ELF-1 (cell line): ENCODE measurements at places on chromosomes 4 and X.

DNA sequence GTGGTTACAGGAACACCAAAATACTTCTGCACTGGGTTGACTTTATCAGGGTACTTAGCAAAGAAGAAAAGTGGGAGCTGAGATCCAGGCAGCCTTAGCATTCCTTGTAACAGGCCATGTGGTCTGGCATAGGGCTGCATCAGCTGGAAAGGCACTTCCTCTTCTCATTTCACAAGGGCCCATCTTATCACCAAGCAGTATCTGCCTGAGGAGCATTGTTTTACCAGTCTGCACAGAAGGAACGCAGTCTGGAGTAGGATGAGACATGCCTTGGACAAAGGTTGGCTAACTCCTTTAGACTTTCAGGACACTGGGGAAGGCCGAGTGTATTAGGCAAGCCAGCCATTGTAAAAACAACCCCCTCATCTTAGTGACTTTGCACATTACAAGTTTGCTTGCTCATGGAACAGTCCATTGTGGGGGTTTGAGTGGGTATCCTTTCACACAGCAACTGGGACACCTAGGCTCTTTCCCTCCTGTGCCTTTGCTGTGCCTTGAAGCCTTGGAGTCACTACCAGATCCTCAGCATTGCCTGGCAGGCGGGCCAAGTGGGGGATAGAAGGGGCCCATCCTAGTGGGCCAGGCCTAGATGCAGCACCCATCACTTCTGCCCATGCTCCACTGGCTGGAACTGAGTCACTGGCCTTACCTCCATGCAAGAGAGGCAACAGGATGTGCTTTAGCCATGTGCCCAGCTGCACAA, 4.6 kb downstream of the SUV39H1 start:
- DNase-seq: no peak

DNA sequence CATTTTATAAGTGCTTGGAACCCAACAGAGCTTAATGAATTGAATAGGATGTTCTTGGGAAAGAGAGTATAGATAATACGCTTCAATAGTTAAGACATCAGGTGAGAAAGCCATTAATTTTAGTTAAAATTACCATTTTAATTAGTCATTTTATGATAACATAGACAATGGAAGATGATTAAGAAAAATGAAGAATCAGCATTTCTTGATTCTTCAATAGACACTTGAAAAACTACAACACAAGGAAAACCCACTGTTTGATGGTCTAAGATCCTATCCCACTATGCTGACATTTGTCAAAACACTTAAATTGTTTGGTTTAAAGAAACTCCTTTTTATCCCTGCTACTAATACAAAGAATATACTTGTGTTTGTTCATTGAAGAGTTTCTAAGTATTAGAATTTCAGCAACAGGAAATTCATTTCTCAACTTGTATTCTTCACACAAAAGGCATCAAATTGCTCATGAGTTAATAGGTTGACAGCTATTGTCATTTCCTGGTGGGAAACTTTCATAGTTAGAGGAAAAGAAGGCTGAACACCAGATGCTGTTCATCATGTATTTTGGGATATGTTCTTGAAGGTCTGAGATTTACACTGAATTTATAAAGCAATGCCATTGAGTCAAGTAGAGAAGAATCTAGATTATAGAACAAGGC, 9.6 kb upstream of the CXCL2 start:
- DNase-seq: no peak

DNA sequence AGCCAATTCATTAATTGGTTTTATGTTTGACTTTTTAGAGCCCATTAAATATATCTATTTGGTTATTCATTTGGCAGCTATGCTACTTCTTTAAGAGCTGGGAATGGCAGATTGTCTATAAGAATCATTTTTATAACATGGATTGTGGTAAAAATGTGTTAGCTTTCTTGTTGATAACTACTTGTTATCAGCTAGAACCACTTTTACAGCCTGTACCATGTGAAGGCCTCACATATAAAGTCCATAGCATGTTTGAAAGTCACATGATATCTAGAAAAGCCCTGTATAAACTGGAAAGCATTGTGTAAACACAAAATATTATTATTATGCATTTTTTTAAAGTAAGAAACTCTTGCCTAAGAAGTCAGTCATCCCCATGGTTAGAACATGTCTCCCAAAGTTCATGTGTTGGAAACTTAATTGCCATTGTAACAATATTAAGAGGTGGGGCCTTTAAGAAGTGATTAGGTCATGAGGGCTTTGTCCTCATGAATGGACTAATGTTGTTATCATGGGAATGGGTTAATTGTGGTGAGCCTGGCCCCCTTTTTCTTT, 110.9 kb upstream of the BMP2K start:
- DNase-seq: no peak

DNA sequence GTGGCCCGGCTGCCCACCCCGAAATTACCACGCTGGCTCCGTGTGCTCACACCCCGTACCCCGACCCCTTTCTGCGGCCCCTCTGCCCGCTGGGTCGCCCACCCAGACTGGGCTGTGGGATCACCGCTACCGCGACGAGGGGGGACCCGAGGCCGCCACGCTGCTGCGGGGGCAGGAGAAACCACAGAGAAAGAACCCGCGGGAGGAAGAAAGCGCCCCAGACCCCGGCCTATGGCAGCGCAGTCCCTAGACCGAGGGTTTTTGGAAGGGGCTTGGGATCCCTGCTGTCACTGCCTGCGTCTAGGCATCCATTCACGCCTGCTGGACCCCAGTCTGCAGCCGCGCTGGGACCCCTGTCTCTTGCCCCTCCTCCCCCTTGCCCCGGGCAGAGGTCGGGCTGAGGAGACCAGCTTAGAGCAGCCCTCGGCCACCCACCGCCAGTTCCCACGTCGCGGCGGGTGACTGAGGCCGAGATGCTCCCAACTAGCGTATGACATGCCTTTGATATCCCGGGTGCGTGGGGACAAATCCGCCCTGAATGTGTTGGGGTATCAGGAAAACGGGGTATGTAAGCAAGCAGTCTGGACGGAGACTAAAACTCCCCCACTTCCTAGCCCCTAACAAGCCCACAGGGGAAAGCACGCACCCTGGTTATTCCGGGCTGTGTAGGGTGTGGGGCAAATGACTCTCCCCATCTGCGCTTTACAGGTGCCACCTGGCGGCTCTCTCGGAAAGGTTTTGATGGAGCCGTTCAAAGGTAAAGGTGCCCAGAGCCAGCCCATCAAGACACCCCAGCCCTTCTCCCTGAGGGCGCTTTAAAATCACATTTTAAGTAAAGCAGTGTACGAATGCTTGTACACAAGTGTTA, 862 bp upstream of the INPP4B start:
- DNase-seq: peak; percentile 61

DNA sequence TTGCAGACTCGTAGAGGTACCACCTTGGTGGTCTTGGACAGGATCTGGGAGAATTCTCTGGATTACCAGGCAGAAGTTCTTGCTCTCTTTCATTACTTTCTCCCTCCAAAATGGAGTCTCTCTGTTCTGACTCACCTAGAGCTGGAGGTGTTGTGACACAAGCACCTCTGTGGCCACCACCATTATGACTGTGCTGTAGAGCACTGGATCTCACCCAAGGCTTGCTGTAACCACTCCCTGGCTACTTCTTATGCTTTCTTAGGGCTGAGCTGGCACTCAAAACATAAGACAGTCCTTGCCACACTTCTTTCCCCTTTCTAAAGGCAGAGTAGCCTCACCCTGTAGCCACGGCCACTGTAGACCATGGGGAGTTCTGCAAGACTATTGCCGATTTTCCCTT, 296.6 kb upstream of the DIPK2B start:
- no peak for DNase-seq

- peak; percentile 83 for DNase-seq
Observed at GRCh38 chr4:37243722-37244582, 591 bp upstream of the NWD2 start.
